ENCODE measurements at places on chromosomes 12 and 14. TPM values are rescaled to one million over a fixed set of nuclear protein-coding genes. Genes with fewer than 3 reads are reported as not detected.

DNA sequence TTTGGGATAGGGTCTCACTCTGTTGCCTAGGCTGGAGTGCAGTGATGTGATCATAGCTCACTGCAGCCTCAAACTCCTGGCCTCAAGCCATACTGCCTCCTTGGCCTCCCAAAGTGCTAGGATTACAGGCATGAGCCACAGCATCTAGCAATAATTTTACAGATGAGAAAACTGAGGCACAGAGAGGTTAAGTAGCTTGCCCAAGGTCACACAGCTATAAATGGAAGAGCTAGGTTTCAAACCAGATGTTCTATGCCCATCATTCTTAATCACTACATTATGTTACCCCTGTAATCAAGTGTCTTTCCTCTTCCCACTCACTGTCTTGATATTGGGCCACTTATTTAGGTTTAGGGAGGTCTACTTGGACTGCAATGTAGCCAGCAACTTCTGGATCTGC lies 3.6 kb downstream of the SLC17A8 start:
- H3K27ac ChIP-seq, result no peak overlapping the region
- DNase-seq, result no peak
- no peak overlapping the region for H3K4me3 ChIP-seq

GRCh38 chr12:70920891-70921290 lies 353 bp upstream of the PTPRR start:
- H3K4me1 ChIP-seq, result no peaks in the 10 kb centered on the region
- no peak overlapping the region for H3K27ac ChIP-seq
- no peak overlapping the region for H3K4me3 ChIP-seq

DNA sequence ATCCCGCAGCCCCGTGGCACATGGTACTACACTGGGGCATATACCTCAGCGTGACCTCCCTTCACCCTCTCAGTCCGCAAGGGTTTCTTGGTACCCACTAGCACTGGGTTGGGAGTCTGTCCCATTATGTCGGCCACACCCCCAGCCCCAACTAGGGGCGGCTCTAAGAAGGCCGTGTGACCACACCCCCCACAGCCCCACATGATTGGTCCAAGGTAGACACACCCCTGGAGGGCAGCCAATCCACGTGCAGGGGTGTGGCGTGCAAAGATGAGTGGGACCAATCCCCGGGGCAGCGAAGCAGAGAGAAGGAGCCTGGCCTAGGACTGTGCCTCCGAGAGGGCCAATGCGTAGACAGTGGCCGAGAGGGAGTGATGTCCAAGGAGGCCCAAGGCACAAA lies 34.6 kb upstream of the BEGAIN start:
- DNase-seq, result peak; percentile 3
- no peak overlapping the region for H3K27ac ChIP-seq
- H3K4me1 ChIP-seq, result peaks cover 20% of the 10 kb centered on the region

DNA sequence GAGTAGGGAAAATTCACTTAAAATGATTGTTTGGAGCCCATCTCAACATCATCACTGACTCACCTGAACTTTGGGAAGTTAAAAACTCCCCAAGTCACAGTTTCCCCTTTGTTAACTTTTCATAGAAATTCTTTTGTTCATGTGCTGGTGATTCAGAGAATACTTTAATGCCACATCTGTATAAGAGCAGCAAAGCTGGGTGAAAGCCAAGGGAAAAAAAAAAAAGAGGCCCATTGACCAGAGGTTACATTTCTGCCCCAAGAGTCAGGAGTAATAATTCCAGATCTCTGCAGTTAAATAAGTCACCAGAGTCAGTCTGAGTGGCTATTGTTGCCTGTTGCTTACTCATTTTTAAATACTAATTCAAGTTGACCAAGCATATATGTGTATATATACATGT lies 136.4 kb upstream of the LGR5 start:
- no peak for DNase-seq
- H3K4me1 ChIP-seq, result no peaks in the 10 kb centered on the region
- H3K4me3 ChIP-seq, result no peak overlapping the region
- H3K36me3 ChIP-seq, result no peaks in the 10 kb centered on the region
- H3K27ac ChIP-seq, result no peak overlapping the region

The VEZT gene
- total RNA-seq, result 42.5 TPM

The TEX52 gene
- not detected for total RNA-seq

Measured in activated naive CD4-positive, alpha-beta T cell treated with anti-CD3 and anti-CD28 coated beads for 36 hours (primary cell).